NCI-H2081 treated with DMSO at 0.1 percent for 48 hours (cell line): ENCODE measurements at places on chromosomes 1 and 21.
A peak's percentile ranks its signal among the peaks of the same experiment; 100 is the strongest.

GRCh38 chr1:202644219-202645096 lies 65.8 kb downstream of the SYT2 start:
- no peak for DNase-seq

- no peak for DNase-seq
Observed at GRCh38 chr1:81974222-81974841, 173.6 kb downstream of the ADGRL2 start.

DNA sequence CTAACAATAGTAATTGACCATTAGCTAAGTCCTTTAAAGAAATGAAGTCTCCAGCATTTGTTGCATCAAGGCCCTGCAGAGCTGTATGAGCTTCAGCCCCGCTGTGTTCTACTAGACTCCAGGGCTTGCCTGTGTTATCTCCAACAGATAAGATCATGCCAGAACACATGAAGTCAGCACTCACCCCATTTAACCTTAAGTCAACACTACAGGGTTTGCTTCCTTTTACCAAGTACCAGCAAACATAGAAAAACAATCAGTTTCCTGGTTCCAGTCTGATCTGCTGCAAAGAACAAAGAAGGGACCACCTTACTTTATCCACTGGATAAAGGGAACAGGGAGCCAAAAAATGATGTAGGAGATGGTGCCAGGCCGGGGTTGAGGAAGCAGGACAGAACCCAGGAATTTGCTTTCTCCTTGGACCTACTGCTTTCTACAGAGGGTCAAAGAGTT lies 41.3 kb upstream of the ENAH start:
- no peak for DNase-seq

DNA sequence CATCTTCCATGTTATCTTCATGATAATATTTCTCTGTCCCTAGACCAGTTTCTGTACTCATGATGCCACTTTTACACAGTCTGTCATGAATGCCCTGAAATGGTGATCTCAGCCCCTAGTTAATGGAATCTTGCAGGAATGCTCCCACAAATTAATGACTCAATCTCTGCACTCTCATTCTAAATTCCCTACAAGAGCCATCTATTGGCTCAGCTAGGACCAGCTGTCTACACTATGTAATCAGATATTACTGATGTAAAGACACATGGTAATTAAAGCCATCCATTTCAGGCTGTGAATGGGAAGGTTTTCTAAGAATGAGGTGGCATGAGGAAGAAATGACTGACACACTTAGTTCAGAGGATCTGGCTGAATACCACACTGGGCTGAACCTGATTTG lies 199.1 kb upstream of the KCND3 start:
- DNase-seq: no peak

DNA sequence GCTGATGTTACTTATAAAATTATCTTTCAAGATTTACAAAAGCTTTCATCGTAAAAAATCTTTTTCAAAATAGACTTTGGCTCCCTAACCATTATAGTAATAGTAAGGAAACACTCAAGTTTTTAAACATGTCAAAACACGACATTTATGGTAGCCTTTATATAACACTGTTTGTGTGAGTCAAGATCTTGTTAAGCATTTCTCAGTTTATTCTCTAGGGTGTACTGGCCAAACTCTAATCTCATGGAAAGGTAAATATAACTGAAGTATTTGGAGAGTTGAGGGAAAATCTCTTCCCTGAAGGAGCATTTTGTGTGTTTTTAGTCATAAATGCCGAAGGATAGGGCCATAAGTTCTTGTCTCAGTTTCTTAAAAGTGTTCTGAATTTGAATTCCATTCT lies 790.9 kb upstream of the NCAM2 start:
- DNase-seq: no peak

GRCh38 chr1:22969304-22969709 lies 3.4 kb downstream of the LACTBL1 start:
- DNase-seq: peak; percentile 93

- DNase-seq: no peak
Observed at GRCh38 chr1:229732061-229732460, 106.0 kb downstream of the URB2 start.

DNA sequence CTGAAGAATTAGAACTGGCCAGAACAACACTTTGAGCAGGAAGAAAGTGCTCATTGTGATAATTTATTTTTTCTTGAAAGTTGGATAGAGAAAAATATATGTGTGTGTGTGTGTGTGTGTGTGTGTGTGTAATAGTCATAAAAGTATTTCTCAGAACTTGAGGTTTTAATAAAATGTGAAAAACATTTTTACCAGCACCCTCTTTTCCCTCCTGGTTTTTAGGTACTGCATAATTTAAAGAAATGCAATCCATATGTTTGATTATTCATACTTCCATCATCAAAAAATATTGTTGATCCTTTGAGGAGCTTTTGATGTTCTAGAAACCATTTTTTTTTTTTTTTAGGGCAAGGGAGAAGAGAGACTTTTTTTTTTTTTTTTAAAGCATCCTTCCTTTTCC lies 66.8 kb upstream of the JUN start:
- DNase-seq: no peak

DNA sequence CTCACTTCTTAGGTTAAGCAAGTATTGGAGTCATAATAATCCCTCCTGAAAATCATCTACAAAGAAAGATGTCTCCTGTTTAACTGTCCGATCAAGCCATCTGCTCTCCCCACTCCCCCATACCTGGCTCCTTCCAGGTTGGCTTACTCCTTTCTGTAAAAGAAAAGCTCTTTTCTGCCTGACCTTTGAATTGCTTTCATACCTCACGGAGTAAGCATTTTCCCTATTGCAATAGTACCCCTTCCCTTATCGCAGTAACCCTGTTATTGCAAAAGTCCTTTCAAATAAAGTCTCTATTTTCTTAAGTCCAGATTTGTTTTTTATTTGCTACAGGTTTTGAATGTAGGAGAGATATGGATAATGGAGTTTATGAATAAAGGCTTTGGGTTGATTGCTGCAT lies 150.4 kb downstream of the GRIK1 start:
- no peak for DNase-seq

- DNase-seq: no peak
Observed at GRCh38 chr1:165894591-165894990, 67.2 kb downstream of the UCK2 start.

DNA sequence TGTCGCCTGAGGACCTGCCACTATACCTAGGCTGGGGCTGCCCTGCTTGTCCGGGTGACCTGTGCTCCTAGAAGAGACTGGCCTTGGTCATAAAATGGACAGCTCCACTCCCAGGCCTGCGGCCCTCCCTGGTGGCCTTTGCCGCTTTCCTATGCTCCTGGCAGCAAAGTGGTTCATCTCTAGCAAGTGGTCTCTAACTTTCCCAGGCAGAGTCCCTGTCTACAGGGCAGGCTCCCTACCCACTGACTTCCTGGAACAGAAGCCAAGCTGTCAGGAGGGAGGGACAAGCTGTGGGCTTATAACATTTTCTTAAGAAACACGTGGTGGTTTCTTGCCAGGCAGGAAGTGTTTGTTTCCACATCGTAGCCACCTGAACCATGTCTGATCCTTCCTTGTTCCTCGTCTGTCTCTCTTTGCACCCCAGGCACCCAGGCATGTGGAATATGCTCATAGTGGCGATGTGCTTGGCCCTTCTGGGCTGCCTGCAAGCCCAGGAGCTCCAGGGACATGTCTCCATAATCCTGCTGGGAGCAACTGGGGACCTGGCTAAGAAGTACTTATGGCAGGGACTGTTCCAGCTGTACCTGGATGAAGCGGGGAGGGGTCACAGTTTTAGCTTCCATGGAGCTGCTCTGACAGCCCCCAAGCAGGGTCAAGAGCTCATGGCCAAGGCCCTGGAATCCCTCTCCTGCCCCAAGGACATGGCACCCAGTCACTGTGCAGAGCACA lies 10.1 kb downstream of the H6PD start:
- no peak for DNase-seq

DNA sequence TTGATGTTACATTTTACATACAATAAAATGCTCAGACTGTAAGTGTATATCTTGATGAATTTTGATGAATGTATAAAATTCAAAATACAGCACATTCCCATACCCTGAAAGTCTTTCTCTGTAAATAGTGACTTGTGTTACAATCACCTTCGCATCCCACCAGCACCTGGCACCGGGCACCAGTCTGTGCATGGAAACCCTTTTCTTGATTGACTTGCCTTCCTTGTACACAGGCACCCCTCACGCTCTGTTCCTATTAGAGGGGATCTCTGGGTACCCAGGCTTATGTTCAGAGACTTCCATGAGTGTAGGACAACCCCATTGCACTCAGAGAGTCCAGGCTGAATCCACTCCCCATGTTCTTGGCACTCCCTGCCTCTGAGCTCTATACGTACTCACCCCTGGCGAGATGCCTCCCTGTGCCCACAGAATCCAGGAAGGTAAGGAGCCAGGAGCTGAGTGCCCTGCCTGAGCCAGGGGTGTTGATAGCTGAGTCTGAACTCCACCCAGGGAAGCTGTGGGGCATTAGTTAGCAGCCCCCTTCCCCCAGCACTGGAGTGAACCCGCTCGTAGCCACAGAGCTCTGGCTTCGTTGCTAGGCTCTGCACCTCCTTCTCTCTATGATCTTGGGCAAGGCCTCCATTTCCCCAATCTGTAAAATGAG lies 22.5 kb upstream of the PKP1 start:
- DNase-seq: no peak

DNA sequence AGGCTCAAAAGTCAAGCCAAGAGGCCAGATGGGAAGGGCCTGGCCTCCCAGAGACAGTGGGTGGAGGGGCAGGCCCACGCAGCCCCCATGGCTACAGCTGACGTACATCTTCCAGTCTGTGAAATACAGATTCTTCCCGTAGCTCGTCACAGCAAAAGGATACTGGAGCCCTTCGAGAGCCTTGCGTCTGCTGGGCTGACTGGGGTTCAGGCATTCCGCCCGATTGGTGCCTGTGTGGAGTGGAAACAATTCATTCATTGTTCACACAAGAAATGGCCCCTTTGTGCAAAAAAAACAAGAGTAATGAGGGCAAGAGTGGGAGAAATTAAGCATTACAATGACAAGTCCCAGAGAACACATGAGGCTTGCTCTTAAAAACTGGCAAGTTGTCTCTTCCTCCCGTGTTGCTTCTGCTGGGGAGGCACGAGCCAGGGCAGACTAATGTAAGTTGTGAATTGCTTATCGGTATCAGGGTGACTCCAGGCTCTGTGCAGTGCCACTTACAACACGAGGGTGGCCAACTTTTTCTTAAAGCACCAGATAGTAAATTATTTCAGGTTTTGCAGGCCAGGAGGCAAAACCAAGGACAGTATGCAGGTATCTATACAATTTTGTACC lies 85.1 kb downstream of the NID1 start:
- no peak for DNase-seq

GRCh38 chr1:175383239-175383638 lies 190.7 kb upstream of the KIAA0040 start:
- no peak for DNase-seq

GRCh38 chr1:24108334-24109165 lies 3.4 kb downstream of the MYOM3 start:
- no peak for DNase-seq

- no peak for DNase-seq
Observed at GRCh38 chr1:219847215-219847855, 81.0 kb downstream of the SLC30A10 start.

- DNase-seq: no peak
Observed at GRCh38 chr1:20298626-20299025, 8.0 kb downstream of the VWA5B1 start.

DNA sequence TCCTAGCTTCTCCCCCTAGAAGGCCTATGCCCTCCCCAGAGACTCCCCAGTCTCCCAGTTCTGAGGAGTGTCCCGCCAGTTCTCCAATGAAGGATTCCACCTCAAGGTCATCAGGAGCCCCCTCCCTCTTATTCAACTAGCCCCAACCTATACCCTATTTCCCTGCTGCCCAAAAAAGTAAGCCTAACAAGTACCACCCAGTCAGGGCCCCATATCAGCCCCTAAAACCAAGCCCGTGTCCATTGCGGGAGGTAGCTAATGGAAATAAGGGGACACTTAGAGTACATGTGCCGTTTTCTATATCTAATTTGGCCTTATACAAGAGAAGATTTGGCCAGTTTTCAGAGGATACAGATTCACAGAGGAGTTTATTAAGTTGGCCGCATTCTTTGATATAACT lies 416.2 kb downstream of the MATN1 start:
- no peak for DNase-seq

DNA sequence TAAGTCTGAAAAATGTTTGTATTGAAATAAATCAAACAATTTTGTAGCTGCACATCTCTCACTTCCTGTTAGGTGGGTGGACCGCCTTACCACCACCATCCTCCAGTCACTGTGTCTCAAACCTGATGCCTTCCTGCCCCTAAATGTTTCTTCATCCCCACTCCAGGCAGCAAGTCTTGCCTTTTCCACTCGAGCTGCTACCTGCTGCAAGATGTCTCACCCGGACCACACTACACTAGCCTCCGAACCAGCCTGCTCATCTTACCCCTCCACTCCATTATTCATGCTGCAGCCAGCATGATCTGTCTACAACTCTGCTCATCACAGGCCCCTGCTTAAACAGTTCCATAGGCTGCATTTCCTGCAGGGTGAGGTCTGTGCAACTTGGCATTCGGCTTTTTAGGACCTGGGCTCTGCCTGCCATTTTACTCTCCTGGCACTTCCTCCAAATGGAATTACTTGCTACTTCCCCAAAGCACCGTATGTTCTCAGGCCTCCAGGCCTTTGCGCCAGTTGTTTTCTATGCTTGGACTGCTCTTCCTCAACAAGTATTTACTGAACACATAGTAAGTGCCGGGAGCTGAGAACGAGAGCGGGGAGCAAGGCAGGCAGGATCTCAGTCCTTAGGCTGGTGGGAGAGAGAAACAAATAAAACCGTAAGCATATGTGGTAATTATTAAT lies 5.2 kb upstream of the SF3A3 start:
- no peak for DNase-seq
